GM18507 (cell line): ENCODE measurements at places on chromosomes 4 and X.

DNA sequence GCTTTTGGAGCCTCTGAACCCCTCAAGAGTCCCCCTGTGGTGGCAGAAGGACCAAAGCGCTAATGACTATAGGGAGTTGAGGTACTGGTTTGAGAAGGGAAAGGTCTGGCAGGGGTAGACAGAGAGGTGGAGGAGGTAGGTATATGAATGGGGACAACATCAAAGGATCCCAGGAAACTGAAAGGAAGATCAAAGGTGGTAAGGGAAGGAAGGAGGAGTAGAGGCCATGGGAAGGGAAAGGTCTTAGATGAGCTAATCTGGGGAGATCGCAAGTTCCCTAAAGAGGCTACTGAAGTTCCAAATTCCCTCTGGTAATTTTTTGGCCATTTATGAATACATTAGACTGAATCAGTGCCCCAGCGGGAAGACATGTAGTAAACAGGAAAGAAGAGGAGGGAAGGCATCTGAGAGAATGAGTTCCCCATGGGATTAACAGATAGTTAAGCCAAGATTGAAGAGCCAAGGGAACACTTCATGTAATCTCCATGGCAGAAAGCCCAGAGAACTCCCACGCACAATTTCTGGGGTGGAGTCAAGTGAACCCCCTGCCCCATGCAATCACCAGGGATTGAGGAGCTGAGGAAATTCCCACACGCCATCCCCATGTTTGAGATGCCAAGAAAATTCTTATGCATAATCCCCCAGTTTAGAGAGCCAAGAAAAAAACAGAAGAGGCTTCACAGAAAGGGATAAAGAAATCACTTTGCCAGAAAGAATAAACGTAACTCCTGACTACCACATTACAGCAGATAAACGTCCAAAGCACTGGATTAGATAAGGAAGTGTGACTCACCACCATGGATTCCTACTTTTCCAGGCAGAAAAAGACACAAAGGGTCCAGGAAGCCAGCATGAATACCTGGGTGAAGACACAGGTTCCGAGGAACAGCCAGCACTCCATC lies 25.8 kb downstream of the ZNF630 start:
- no peak for DNase-seq

GRCh38 chrX:10944136-10944885 lies 166.8 kb upstream of the HCCS start:
- no peak for DNase-seq

GRCh38 chr4:913280-913618 lies 18.9 kb downstream of the GAK start:
- DNase-seq = no peak

- no peak for DNase-seq
Observed at GRCh38 chrX:111483135-111483534, 28.3 kb upstream of the SERTM2 start.

- DNase-seq = no peak
Observed at GRCh38 chr4:155615081-155615887, 51.4 kb upstream of the GUCY1A1 start.

DNA sequence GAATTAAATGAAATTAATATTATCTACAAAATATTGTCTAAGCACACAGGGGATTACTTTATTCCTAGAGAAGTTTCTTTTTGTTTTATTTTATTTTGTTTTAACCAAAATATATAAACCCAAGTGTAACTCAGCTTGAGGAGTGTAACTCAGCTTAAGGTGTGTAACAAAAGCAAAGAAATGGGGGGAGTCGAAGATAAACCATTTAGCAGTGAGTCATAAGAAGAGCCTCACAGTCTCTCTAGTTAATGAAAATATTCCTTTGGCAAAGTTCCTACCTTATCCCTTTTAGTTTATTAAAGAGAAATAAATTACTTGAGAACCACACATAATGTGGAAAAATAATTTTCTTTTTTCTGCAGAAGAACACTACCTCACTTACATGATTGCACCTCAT lies 261.8 kb downstream of the KCTD8 start:
- no peak for DNase-seq

GRCh38 chr4:70994069-70994366 lies 569 bp downstream of the DCK start:
- DNase-seq = no peak

DNA sequence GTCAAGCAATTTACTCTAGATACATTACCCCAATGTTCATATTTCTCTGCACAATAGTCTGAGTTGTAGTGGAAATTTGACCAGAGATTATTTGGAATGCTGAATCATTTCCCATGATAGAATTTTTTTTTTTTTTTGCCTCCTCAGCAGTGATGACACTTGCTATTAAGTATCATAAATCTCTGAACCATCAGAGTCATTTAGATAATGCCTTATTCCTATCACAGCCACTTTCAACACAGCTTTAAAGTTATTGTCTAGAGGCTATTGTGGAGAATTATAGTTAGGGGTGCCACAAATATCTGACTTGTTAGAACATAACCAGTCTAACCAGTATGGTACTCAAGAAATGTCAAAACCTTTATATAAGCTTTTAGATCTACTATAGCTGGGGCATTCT lies 79.8 kb downstream of the LCORL start:
- DNase-seq = no peak

DNA sequence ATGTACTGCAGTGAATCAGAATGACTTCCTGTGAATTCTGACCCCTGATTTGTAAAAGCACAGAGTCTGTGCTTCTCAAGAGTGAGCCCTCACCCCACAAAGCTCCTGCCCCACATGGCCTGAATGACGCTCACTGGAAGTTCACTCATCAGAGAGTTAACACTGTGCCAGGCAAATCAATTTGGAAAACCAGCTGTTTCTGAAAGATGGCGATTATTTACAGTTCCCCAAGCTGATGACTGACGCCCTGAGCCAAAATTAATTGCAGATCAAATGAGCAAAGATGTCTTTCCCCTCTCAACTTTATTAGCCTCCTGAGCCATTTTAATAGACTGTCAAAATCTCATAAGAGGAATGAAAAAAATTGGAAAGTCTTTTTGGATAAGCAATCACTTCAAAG lies 118.0 kb downstream of the SLC2A9 start:
- no peak for DNase-seq

DNA sequence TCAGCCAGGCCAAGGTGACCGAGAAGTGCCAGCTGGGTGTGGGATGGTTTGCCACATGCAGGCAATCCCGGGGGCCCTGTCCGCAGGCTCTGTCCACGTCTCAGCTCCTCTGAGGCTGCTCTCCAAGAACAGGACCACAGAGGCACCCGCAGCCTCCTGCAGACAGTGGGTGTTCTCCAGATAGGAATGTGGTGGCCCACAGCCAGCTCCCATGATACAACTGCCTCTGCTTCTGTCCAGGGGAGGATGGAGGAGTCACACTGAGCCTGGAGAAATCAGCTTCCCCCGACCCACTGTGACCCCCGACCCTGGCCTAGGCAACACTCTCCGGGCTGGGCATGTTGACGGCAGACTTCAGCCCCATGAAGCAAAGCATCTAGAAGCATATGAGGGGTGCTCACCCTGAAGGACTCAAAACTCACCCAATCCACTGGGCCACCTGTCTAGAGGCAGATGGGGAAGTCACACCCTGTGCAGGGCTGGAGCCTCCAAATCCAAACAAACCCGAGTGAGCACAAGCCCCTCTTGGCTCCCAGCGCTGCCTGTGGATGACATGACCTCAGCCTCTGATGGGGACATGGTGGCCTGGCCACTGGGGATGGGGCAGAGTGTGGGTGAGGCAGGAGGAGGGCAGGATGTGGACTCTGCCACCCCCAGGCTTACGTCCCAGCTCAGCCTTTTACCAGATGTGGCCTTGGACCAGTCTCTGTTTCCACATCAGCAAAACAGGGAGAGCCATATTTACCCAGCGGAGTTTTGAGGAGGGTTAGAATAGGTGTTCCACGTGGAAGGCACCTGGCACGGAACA lies 102.3 kb downstream of the PSAPL1 start:
- no peak for DNase-seq

DNA sequence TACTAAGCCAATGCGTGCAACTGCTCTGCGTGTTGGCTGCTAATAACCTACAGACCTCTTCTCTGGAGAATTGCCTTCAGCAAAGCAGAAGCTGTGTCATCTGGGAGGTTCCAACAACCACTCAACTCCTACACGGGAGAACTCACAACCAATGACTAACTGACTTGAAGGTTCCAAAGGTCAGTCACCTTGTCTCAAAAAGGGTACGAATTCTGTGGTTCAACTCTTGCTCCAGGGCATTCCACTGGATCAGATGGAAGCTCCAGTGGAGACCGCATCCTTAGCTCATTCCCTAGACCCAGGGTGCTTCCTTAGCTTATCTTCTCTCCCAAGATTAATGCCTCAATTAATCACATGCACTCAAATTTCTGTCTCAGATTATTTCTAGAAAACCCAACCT lies 222.7 kb downstream of the CHIC2 start:
- no peak for DNase-seq

- no peak for DNase-seq
Observed at GRCh38 chr4:77652237-77652897, 46.7 kb downstream of the CXCL13 start.

DNA sequence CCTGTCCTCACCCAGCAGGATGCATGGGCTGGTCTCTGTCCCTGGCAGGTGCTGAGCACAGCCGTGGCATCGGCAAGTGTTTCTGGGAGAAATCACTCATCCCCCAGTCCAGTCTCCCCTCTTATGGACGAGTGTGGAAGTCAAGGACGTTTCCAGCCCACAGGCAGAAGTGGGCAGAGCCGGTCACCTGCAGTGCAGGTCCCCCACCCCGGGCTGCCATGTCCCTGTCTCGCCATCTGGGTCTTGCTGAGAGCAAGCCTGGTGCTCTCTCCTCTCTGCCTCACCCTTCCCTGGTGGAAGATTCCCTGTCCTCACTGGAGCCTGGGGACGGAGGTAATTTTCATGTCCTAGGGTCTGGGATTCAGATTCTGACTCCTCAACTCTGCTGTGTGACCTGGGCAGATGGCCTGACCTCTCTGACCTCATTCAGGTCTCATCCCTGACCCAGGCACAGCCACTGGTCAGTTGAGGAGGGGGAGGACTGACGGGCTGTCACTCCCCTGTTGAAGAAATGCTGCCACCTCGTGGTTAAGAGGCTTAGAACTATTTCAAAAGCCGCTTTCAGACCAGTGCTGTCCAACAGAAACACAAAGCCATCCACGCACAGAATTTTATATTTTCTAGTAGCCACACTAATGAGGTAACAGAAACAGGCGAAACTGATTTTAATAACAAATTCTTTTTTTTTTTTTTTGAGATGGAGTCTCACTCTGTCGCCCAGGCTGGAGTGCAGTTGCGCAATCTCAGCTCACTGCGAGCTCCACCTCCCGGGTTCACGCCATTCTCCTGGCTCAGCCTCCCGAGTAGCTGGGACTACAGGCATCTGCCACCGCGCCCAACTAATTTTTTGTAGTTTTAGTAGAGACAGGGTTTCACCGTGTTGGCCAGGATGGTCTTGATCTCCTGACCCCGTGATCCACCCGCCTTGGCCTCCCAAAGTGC lies 1.8 kb downstream of the CPZ start:
- DNase-seq = peak; percentile 44
